Activated naive CD4-positive, alpha-beta T cell treated with Interleukin-2 at 50 U/mL for 16 hours (primary cell): ENCODE measurements at places on chromosomes 6 and 20.

DNA sequence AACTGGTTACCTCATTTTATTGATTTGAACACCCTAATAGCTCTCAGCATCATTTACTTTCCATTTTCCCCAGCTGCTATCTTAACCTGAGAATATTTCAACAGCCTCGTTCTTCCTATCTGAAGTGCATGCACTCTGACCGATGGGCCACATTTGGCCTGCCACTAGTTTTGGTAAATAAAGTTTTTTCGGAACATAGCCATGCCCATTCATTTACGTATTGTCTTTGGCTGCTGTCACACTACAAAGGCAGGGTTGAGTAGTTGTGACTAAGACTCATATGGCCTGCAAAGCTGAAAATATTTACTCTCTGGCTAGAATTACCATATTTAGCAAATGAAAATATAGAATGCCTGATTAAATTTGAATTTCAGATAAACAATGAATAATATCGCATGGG lies 10.8 kb downstream of the ADGRF4 start:
- no peak for DNase-seq

DNA sequence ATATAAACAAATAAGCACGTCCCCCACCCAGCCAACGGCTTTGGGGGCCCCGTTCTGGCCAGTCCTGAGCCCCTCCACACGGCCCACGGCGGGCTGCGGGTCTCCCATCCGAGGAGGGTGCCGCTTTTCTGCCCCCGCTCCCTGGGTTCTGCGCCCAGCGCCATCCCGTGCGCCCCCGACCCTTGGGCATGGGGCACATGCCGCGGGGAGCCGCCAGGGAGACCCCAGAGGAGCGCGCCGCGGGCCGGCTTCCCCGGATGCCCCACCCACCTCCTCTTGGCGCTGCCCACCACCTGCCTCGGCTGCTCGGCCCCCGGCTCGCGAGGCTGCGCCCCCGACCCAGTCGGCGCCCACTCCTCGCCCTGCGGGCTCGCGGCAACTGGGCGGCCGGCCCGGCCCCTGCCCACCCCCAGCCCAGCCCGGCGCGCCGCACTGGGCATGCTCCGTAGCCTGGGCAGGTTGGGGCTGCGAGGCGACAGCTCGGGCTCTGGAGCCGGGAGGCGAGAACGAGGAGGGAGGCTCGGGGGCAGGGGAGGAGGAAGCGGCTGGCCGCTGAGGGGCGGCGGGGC lies 570 bp upstream of the PLCB4 start:
- DNase-seq: no peak

DNA sequence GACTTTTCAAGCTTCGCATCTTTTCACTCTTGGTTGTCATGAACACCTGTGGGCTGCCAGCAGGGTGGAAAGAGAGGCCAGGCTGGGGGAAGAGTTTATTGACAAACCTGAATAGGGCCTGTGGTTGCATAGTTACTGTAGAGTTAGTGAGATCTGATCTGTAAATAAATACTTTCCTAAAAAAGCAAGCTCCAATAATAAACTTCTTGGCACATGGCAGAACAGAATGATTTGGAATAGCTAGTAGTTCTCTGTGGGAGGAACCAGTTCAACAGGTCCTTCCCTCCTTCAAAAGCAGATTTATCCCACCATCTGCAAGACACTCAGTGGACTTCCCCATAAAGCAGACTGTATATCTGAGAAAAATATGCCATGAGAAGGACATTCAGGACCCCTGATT lies 445.0 kb downstream of the HACE1 start:
- DNase-seq: no peak

DNA sequence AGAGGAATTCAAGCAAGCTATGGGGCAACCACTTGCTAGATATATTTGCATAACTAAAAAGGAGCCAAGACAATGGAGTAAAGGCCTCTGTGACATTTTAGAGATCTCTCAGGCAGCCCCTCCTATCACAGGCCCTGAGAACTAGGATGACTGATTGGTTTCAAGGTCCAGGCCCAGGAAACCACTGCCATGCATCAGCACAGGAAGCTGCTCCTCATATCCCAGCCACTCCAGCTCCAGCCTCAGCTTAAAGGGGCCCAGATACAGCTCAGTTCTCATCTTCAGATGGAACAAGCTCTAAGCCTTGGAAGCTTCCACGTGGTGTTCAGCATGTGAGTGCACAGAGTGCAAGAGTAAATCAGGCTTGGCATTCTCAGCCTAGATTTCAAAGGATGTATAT lies 21.1 kb upstream of the THBS2 start:
- no peak for DNase-seq

DNA sequence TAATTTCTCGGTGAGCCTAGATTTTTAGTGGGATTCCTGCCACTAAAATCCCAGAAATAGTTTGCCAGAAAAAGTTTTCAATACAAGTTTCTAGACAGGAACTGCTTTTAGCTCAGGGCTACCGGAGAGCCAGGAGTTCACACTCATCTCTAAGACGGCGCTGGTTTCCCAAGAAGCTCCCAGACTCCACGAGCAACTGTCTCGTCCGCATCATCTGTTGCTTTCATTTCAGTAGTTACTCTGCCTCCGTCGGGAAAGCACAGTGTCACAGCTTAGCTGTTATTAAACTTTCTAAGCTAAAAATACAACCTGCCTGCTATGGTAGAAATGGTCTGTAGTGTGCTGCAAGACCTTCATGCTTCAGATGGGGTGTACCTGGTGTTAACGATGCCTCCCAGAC lies 197.3 kb upstream of the SNX9 start:
- no peak for DNase-seq

DNA sequence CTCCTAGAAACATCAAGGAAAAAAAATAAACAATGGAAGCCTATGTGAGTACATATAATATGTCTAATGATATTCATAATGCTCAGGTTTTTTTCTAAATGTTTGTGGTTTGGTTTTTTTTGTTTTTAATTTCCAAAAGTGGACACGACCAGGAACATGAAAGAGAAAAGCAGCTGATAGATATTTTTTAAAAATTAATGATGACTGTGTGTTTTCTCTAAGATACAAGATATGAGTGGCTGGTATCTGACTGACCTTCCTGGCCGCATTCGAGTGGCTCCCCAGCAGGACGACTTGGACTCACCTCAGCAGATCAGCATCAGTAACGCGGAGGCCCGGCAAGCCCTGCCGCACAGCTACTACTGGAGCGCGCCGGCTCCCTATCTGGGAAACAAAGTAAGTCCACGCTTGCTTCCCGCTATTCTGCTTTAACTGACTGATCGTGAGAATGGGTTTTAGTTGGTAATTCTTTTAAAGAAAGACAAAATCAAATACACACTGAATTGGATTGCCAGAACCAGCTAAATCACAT lies 309.6 kb downstream of the LAMA2 start:
- no peak for DNase-seq

DNA sequence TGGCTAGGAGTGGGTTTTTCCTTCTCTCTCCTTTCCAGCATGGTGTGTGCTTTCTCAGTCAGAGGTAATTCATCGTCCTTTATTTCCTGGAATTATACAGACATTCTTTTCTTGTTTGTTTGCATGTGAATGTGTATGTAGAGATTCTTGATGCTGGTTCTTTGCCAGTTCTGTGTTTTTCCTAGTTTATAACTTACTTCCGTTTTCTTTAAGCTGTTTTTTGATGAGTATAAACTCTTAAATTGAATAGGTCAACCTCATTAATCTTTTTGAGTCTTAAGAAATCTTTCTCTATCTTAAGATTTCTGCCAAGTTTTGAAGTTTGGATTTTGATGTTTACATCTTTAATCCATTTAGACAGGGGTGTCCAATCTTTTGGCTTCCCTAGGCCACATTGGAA lies 38.7 kb downstream of the IGF2R start:
- DNase-seq: no peak

DNA sequence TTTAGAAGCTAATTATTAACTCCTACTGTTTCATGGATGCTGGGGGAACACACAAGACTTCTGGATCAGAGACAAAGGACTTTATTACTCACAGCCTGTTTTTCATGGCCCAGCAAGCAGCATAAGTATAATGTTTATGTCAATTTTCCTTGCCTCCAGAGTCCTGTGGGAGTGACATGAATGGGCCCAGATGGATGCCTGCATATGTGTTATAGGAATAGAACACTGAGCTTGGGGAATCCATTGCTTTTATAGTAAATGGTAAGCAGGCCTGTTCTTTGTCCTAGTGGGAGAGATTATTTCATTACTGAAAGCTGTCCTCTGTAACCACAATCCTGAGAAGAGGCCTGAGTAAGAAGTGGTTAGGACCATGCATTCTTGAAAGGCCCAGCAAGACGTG lies 25.6 kb downstream of the BLTP3A start:
- DNase-seq: no peak

DNA sequence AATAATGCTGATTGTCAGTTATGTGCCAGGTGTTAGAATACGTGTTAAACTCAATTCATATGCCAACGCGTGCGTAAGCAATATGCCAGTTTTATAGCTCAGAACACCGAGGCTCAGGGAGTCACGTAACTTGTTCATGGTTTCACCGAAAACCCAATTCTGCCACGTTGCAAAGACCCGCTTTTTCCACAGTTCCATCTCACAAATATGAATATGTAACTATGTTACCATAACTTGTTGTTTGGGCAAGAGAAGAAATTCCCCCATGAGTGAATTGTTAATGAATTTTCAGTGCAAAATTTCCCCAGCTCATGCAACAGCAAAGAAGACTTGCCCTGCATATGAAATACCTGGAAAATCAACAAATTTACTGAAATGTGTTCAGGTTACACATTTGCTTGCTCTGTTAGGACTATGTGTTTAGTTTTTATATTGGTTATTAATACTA lies 30.1 kb downstream of the SF3B5 start:
- DNase-seq: peak; percentile 35

DNA sequence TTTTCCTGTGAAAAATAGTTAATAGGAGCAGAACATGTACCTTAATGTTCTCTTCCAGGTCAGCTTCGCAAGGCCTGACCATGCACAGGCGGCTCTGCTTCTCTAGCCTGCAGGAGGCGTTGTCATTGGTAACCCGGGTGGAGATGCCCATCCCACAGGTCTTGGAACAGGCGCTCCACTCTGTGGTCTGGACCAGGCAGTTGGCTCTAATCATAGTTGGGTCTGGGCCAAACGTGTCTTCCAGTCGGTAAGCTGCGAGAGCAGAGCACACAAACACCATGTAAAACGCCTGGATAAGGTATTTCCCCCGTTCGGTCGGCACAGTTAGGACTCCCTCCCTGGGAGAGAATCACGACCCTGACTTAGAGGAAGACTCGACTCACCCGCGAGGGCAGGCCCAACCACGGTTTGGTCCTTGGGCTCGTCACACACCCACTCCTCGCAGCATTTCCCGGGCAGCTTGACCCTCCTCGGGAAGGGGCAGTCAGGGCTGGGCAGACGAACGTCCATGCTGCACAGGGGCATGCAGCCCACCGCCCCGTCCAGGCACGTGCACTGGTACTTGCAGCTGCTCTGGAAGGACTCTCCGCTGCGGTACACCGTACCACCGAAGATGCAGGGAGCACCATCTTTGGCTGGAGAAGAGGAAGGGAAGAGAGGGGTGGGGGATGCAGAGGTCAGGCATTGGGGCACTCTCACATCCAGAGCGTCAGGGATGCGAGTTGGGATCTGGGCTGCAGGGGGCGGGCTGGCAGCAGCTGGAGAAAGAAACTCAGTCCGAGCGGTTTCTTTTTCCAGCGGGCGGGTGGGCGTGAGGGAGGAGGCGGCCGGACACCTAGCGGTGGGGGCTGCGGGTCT lies 1.0 kb downstream of the CCN2 start:
- DNase-seq: no peak

DNA sequence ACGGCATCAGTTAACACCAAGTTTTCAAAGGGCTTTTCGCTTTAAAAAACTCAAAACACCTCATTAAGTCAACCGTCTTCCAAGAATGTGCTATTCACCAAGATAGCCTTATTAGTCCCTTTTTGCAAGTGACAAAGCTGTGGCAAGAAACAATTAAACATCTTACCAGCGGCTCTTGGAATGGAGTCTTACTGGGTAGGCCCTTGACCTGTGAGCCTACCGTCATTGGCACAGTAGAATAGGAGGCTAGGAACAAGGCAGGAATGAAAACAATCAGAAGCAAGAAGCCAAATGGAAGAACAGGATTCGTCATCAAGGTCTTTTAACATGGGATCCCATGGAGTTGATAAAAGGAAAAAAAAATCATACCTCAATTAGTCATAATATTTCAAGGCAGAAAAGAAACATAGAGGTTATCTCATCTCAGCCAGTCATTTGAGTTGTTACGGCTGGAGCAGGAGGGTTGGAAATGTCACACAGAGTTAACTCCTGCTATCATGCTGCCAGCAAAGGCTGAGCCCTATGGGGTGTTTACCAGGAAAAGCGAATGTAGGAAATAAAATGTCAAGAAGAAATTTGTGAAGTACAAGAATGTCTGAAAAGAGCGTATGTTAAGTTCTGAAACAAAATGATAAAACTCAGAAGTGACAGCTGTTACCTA lies 236.4 kb downstream of the UST start:
- no peak for DNase-seq

GRCh38 chr6:116029535-116029934 lies 31.2 kb downstream of the FRK start:
- no peak for DNase-seq

GRCh38 chr20:3479025-3479424 lies 8.2 kb downstream of the ATRN start:
- DNase-seq: no peak
